ENCODE measurements at places on chromosomes 2 and 18.

- H3K36me3 ChIP-seq: no peaks in the 10 kb centered on the region
- no peak for DNase-seq
- peaks cover 41% of the 10 kb centered on the region for H3K4me1 ChIP-seq
- H3K27ac ChIP-seq: no peak overlapping the region
Measured at GRCh38 chr18:46625069-46625468, 32.0 kb downstream of the LOXHD1 start.

DNA sequence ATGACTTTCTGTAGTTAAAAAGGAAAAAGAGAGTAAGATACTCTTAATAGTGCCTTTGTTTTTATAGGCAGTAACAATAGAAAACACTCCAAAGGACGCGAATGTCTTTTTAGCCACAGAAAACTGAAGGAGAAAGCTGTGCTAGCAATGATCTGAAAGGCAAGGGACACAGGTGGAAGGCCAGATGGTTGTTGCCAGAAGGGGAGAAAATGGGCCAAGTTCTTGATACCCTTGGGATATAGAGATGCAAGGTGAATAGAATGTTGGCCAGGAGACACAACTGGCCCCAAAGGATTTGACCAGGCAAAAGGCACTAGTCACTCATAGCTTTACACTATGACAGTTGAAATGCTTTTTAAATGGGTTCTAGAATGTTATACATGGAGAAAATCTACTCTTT, 180.0 kb downstream of the NRXN1 start:
- H3K27me3 ChIP-seq: no peaks in the 10 kb centered on the region
- no peak overlapping the region for H3K4me3 ChIP-seq
- H3K36me3 ChIP-seq: no peaks in the 10 kb centered on the region

DNA sequence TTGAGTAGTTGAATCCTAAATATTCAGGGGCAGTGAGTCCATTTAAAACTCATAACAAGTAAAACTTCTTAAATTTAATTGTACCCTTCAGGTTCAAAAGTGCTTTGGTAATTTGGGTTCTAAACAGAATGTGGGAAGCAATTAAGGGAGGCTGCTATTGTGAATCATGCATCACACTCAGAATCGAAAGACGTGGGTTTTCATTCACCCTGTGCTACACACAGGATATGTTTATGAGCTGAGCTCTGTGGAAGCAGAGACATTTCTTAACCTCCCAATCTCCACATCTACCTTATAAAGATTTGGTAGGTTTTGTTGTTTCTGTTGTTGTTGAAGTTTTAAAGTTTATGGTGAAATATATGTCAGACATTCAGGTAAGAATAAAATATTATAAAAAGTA, 633.4 kb downstream of the DPP10 start:
- no peak for DNase-seq
- no peaks in the 10 kb centered on the region for H3K36me3 ChIP-seq
- H3K4me1 ChIP-seq: no peaks in the 10 kb centered on the region
- H3K27ac ChIP-seq: no peak overlapping the region
- H3K27me3 ChIP-seq: no peaks in the 10 kb centered on the region

DNA sequence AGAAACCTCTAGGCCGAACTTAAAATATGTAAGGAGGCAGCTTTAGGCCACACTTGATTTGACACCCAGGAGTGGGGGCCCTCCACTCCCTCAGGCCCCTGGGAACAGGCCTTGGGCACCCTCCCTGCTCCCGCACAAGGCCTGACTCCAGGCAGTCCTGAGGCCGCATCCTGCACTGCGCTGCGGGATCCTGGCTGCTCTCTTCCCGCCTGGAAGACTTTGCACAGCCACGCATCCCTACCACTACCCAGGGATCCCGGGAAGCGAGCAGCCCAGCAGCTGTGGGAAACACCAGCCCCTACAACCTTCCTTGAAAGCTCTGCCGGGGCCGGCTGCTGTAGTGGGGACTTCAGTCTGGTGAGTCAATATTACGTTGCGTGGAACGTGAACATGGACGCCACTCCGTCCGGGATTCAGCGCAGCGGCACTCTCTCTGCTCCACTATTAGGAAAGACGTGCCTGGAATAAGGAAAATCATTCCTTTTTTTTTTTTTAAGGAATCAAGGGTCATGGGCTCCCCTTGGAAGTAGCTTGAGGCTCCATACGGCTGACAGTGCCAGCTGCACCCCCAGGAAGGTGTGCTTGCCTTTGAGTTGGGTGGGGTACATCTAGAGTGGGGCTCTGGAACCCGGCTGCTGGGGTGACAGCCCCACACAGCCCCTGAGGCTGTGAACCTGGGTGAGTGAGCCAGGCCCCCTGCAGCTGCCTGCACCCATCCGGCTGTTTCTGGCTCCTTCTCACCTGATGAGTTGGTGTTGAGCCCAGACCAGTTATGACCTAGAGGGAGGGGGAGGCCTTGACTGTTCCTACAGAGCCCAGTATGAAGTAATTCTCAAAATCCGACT, 119.2 kb upstream of the TMEM18 start:
- H3K4me3 ChIP-seq: no peak overlapping the region
- H3K27me3 ChIP-seq: no peaks in the 10 kb centered on the region
- no peaks in the 10 kb centered on the region for H3K36me3 ChIP-seq
- H3K27ac ChIP-seq: no peak overlapping the region
- no peaks in the 10 kb centered on the region for H3K4me1 ChIP-seq

DNA sequence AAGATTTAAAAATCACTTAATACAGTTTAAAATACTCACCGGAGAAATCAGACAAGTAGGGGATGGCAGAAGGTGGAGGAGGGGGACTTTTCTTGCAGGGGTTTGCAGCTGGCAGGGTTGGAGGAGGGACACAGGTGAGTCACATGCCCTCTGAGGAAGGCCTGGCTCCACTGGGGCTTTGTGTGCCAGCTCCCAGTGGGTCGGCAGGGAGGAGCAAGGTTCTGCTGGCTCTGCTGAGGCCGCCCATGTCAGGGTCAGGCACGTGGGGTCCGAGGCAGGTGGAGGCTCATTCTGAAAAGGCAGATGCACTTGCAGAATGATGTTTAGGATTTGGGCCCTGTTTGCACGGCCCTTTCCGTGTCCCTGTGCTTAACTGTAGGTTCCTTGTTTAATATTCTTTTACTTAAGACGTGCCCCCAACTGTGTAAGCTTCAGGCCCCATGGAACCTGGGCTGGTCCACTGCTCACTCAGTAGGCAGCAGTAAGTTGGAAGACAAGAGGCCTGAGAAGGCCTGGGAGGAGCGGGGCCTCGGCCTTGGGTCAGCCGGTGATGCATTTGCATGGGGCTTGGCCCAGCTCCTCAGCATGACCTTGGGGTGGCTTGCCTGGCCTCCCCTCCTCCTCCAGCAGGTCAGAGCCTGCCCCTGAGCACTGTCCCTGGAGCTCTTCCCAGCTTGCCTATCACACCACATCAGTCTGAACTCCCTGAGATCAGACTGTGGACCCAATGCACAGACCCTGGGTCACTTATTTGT, 141.0 kb downstream of the GLI2 start:
- no peaks in the 10 kb centered on the region for H3K27me3 ChIP-seq
- no peak overlapping the region for H3K27ac ChIP-seq
- no peaks in the 10 kb centered on the region for H3K36me3 ChIP-seq

GRCh38 chr2:94759211-94759610, 112.0 kb upstream of the TEKT4 start:
- H3K27me3 ChIP-seq: no peaks in the 10 kb centered on the region
- DNase-seq: peak; percentile 20
- no peak overlapping the region for H3K27ac ChIP-seq
- H3K4me1 ChIP-seq: peaks cover 2% of the 10 kb centered on the region
- H3K4me3 ChIP-seq: no peak overlapping the region

DNA sequence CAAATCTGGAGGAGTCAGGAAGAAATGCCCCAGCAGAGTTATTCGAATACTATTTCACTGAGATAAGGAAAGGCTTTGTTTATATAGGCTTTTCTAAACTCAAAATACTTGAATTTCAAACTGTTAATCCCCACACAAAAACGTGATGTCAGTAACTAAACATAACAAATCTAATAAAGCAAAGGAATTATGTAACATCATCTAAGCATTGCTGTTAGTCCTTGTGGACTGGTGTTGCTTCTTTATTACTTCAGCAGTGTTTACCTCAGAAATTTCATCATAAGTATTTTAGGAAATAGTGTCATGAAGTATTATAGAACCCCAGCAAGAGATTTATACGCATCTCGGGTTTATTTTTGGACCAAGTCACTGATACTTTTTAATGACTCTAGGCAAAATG, 19.7 kb upstream of the SANBR start:
- no peak overlapping the region for H3K27ac ChIP-seq
- H3K36me3 ChIP-seq: peaks cover 43% of the 10 kb centered on the region
- peaks cover 25% of the 10 kb centered on the region for H3K4me1 ChIP-seq
- no peak overlapping the region for H3K4me3 ChIP-seq

GRCh38 chr18:26575865-26576217, 27.5 kb upstream of the KCTD1 start:
- H3K4me3 ChIP-seq: no peak overlapping the region
- H3K27me3 ChIP-seq: peaks cover 36% of the 10 kb centered on the region
- H3K4me1 ChIP-seq: peaks cover 2% of the 10 kb centered on the region
- no peak for DNase-seq

GRCh38 chr2:76748581-76749296, 773.4 kb downstream of the LRRTM4 start:
- H3K4me3 ChIP-seq: no peak overlapping the region
- H3K27ac ChIP-seq: no peak overlapping the region
- DNase-seq: no peak
- H3K4me1 ChIP-seq: no peaks in the 10 kb centered on the region

- DNase-seq: no peak
- no peak overlapping the region for H3K4me3 ChIP-seq
- H3K36me3 ChIP-seq: no peaks in the 10 kb centered on the region
- H3K4me1 ChIP-seq: no peaks in the 10 kb centered on the region
- peaks cover 4% of the 10 kb centered on the region for H3K27me3 ChIP-seq
Measured at GRCh38 chr2:30108851-30109250, 38.0 kb upstream of the YPEL5 start.

Measured in activated CD4-positive, alpha-beta memory T cell treated with anti-CD3 and anti-CD28 coated beads, Interleukin-2, amount 10 ng/mL, durations not matched to agents 7 days and 5 days (primary cell).